NCI-H510A (cell line): ENCODE measurements at places on chromosomes 7 and 10.

DNA sequence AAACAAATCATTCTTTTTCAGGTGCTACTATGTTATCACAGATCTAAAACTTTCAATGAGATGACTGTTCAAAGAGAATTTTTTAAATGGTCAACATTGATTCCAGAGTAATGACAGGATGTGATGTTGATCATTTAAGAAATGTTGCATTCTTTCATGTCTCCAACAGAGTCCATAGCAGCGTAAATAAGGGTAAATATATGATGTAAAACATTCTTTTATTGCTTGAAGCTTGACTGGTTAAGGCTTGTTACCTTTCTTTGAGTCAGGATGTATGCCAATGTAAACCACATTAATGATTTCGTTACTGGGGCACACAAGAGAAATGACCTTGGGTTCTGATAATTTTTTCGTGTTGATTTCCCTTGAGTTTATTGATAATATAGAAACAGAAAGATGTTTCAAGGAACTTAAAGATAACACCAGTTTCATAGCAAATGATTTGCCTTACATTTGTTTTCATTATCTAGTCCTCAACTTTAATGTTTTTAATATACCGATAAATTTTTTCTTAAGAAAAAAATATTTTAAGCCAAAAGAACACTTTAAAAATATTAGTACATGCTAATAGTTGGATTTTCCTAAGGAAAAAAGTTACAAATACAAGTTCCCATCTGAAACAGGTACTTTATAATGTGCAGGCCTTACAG, 3.5 kb downstream of the STK17A start:
- no peak for DNase-seq

- DNase-seq, result no peak
These were observed 42.1 kb upstream of the COL13A1 start for GRCh38 chr10:69759641-69760040.

- DNase-seq, result no peak
These were observed 647 bp upstream of the GSAP start for GRCh38 chr7:77416621-77417371.

DNA sequence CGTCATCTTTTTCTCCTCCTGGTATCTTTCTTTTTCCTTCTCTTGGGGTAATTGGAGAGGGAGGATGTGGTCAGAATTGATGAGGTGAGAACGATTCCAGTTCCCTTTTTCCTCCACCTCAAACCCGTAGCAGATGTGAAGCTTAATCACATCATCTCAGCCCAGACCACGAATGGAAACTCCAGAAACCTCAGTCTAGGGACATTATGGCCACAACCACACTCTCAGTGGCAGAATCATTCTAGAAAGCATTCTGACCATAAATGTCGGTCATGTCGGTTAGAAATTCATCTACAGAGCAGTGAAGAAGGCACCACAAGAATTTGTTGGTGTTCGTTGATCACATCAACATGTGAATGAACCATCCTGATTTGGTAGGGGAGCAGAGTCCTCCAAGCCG, 78.7 kb downstream of the GATA3 start:
- no peak for DNase-seq

- DNase-seq, result peak; percentile 51
These were observed 95.4 kb upstream of the AFAP1L2 start for GRCh38 chr10:114499630-114500190.

DNA sequence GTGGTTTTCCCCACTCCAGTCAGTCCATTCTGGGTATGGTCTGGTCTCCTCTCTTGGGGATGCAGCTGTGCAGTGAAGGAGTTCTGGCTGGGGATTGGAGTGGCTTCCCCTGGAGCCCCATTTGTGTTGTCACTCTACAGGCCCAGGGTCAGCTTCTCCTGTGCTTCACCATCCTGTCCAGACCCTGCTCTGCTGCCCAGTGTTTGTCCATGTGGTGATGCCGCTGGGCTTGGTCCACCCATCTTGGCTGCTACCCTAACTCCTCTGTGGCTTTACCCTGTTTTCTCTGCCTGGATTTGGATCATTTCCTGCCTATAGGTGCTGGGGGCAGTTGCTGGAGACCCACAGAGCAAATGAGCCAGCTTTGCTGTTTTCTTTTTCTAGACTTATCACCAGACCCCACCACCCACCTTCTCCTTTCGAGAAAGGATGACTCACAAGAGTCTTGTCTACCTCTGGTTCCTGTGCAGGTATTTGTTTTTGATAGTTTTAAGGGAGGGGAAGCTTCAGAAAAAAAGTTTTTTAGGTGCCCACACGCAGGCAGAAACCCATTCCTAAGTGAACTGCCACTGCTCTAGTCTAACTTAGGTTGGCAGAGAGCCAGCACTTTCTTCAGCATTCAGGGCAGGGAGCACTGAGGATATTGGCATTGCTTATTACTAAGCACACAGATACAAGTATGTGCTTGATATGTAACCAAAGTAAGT, 8.5 kb downstream of the ZDHHC16 start:
- DNase-seq, result no peak

GRCh38 chr10:5932345-5932744, 42.3 kb downstream of the FBH1 start:
- no peak for DNase-seq

- no peak for DNase-seq
These were observed 318.9 kb downstream of the KCNMA1 start for GRCh38 chr10:77318739-77319138.

DNA sequence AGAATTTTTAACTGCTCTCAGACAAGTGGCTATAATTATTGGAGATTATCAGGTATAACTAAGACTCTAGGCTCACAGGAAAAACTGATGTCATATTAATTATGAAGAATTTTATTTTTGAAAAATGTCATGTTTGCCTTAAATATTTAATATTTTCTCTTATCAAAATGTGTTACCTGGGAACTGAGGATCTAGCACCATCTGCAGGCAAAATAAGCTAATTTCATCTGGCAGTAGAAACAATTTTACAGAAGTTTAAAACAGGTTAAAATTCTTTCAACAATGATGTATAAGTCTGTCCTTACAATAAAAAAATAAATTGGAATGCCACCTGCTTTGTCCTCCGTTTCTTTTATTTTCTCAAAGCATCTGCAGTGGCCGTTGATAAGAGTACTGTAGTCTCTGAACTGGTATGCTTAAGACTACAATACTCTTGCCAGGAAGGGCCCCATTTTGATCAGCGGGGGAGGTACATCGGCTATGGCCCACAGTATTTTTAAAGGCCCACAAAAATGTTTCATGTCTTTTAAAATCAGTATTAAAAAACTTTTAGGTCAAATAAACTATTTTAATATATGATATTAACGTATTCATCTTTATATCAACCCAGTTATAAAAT, 81.3 kb downstream of the VWDE start:
- no peak for DNase-seq

- no peak for DNase-seq
These were observed 92.1 kb downstream of the GRB10 start for GRCh38 chr7:50690541-50691011.

DNA sequence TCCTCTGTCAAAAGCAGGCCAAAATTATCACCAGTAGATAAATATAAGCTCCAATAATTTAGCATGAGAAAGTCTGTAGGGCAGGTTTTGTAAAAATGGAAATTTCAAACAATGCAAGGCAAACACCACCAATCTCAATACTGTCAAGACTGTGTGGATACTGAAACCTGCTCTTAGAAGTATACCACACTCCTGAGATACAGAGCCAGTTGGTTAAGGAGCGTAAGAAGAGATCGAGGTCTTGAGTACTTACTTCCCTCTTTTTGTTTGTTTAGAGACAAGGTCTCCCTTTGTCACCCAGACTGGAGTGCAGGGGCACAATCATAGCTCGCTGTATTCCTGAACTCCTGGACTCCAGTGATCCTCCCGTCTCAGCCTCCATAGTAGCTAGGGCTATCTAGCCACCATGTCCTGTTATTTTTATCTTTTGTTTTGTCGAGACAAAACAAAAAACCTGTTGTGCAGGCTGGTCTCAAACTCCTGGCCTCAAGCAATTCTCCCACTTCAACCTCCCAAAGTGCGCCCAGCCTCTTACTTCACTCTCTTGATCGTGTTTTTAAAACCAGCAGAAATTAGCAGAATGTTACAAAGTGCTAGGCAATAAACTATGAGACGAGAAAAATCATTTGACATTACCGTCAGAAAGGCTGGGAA, 205.7 kb downstream of the PARD3 start:
- DNase-seq, result no peak

- no peak for DNase-seq
These were observed 131.2 kb downstream of the SMURF1 start for GRCh38 chr7:99012722-99013121.

DNA sequence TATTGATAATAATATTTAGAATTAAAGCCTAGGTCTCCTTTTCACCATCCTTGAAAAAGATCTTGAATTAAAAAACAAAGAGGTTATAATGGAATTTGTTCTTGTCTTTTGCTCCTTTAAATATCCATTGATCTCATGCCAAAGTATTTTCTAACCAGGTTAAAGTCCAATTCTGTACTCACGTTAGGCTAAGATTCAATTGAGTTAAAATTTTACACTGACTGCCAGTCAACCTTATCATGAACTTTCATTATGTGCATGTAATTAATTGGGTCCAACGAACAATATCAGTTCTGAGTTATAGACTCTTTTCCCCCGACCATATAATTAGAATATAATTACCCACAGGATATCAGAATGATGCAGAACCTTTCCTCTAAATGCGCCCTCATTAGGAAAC, 266.6 kb downstream of the DGKB start:
- no peak for DNase-seq

DNA sequence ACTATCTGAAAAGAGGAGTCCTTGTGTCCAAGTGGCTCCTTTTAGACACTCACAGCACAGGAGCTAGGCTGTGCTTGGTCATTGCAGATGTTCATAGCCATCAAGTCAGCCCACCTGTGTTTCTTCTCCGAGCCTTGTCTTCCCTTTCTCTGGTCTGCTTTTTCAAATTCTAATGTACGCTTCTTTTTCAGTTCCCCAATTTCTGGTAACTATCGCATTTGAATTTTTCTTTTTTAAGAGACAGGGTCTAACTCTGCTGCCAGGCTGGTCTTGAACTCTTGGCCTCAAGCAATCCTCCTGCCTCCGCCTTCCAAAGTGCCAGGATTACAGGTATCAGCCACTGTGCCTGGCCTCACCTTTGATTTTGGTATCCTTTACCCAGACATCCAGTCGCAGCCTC, 18.9 kb downstream of the APBB1IP start:
- no peak for DNase-seq

GRCh38 chr7:44320794-44321371, 4.5 kb downstream of the CAMK2B start:
- no peak for DNase-seq
